HuH-7.5 (cell line): ENCODE measurements at places on chromosomes 12 and 14.

DNA sequence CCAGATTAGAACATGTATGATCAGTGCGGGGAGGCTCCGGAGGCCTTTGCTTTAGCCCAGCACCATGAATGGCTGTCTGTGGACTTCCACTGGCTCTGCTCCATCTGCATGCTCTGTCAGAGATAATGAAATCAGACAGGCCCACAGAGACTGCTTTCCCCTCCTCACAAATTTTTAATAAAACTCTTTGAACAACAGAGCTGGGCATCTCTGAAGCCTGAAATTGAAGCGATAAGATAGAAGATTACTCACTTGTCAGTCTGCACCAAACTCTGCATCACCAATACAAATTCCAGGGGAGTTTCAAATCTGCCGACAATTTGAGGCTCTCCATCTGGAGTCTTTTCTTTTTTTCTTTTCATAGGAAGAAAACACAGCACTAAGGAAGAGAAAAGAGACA is 110.0 kb downstream of the DYRK2 start:
- no peak for DNase-seq

DNA sequence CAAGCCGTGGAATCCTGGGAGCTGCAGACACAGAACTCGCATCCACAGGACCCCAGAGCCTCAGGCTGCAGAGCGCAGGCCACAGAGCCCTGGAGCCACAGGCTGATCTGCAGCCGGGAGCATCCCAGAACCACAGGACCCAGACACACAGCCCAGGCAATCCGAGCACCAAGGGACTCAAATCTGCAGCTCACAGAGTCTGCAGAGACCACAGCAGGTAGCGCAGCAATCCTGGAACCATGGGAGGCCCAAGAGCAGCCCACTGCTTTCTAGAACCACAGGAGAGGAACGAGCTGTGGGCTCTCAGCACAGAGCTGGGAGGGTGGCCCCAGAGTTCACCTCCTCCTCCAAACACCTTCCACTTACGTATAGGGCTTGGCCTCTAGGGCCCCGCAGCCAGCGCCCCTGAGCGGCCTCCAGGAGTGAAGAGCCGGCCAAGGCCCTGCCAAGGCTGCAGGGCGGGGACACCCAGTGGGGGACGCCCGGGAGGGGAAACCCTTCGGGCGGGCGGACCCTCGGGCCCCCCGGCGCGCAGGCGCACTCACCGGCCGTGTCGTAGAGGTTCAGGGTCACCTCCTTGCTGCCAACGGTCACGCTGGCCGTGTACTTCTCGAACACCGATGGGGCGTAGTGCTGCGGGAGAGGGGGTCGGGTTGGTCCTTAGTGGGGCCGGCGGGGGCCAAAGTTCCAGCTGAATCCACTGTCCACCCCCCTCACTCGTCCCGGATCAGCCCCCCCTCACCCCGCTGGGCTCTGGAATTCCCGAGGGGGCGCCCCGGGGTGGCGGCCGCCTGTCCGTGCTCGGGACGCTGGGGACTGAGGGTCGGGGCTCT is 665 bp downstream of the RHOF start:
- no peak for DNase-seq

- DNase-seq = no peak
Observed at GRCh38 chr12:63911341-63911740, 66.8 kb downstream of the SRGAP1 start.

- no peak for DNase-seq
Observed at GRCh38 chr12:5096241-5096924, 52.7 kb downstream of the KCNA5 start.

DNA sequence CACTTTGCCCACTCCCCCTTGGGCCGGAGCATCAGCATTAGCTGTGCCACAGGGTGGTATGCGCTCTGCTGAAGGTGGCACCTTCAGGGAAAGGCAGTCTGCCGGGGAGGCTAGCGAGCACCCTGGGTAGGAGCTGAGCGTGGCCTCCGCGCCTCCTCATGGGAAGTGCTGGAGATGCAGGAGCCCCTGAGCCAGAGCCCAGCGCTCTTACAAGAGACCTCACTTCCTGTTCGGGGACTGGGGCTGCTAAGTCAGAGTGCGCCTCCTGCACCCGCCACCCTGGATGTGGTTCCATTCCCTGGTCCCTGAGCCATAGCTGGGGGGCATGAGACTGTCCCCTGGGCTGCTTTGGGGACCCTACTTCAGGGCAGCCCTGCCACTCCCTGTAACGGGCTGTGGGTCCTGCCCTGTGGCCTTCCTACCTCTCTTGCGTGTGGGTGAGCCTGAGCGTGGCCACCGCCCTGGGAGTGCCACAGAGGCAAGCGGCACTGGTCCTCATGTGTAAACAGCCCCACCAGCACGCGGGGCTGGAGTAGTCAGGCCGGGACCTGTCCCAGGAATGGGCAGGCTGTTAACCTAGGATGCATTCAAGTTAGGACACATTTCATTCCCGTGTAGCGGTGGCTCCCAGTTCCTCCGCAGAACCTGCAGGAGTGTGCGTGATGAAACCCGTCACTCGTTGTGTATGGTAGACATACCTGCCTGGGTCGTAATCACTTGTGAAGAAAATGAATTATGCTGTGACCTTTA is 19.4 kb downstream of the COA8 start:
- DNase-seq = no peak

DNA sequence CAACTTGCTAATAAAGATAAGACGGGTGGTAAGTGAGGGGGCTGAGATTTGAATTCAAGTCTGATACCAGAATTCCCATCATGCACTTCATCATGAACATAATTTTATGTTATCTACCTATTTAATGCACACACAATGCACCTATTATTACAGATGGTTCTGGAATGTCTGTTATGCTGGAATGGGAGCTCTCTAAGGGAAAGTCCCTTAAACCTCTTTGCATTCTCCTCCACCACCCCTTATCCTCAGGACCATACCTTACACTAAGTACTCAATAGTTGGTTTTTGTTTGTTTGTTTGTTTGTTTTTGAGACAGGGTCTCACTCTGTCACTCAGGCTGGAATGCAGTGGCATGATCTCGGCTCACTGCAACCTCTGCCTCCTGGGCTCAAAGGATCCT is 7.0 kb upstream of the MSI1 start:
- no peak for DNase-seq

- DNase-seq = no peak
Observed at GRCh38 chr12:31006416-31007152, 67.1 kb upstream of the DDX11 start.

GRCh38 chr12:197911-198695 is 15.9 kb downstream of the SLC6A12 start:
- no peak for DNase-seq

DNA sequence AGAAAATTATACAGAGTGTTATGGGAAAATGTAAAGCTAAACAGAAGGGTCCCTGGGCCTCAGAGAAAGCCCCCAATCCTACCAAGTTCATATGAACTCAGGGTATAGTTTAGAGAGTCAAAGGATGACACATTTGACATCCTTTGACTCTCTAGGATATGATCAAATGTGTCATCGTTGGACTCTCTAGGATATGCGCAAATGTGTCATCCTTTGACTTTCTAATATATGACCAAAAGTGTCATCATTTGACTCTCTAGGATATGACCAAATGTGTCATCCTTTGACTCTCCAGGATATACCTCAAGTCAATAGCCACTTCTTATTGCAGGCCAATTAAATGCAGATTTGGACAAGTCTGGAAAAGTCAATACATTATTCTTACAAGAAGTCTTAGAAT is 204.8 kb upstream of the IGF1 start:
- DNase-seq = no peak

GRCh38 chr12:52306731-52307130 is 14.5 kb downstream of the KRT83 start:
- no peak for DNase-seq

DNA sequence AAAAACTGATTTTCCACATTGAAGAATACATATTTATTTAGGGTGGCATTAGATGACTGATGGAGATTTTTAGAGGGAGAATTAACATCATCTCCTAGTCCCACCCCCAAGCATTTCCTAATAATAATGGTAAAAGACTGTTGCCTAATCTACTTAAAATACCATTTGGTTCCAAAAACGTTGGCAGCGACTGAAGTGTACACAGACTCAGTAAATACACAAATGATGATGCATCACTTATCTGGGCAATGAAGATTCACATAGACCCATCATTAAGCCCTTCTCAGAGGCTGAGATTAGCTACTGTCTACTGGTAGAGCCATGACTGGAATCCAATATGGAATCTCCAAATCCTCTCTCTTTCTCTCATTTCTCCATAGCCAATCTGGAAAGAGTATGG is 18.2 kb downstream of the RTN1 start:
- DNase-seq = no peak

- DNase-seq = no peak
Observed at GRCh38 chr12:50201987-50202521, 34.9 kb upstream of the CERS5 start.

DNA sequence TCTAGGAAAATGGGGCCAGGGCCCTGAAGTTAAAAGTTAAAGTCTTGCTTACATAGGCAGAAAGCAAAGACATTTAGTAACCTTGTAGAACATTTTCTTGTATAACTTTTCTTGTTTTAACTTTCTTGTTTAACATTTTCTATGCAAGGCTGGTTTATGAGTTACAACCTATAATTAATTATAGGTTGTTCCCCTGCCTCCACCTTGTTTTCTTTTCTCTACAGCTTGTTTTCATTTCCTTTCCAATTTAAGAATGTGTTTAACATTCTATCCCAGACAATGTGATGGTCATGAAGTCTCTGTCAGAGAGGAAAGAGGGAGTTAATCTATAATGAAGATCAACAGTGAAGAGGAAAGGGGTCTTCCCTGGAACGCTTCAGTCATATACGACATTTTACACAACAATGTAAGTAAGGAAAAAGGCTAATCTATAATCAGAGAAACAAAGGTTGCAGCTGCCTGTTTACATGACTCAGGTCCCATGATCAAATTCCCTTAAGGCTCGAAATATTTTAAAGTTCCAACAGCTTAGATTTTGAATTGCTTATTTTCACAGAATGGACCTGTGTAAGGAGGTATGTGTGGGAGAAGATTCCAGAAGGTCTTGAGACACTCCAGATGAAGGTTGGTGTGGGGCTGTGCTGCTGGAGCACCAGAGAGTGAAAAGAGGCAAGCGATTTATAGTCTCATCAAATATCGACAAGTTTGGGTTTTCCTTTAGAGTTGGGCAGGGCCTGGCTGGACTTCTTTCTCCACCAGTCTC is 34.2 kb upstream of the TCL1B start:
- DNase-seq = no peak

- no peak for DNase-seq
Observed at GRCh38 chr12:69266036-69266635, 26.8 kb downstream of the CPSF6 start.
